ENCODE measurements at places on chromosomes 1 and 21. TPM values are rescaled to one million over a fixed set of nuclear protein-coding genes. Genes with fewer than 3 reads are reported as not detected.
A peak's percentile ranks its signal among the peaks of the same experiment; 100 is the strongest.

GRCh38 chr1:211599250-211599649, 20.3 kb upstream of the SLC30A1 start:
- no peak for DNase-seq

DNA sequence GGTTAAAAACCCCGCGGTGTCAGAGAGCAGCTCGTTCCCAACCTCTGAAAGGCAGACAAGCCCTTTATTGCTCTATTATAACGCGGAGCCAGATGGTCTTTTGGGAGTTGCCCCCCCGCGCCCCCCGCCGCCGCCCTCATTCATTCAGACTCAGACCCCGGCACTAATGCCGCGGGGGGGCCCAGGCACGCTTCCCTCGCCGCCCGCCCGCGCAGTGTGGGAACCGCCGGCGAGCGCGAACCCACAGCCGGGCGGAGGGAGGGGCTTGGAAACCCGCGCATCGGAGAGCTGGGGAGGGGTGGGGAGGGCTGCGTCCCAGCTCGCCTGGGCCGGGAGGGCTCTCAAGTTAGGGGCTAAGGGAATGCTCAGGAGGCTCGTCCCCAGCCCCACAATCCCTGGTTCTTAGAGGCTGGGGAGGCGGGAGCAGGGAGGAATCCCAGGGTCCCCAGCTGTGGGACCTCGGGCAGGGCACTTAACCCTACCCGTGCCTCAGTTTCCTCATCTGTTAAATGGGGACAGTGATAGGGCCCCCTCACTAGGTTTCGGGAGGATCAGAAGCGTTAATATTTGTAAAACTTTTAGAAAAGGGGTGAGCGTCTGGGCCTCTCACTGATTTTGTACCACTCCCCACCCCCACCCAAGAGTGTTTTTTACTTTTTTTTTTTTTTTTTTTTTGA, 10.9 kb upstream of the HES5 start:
- no peak for DNase-seq

CC2D1B gene
- 43.9 TPM for total RNA-seq

UMODL1 gene
- 0.57 TPM for total RNA-seq

B3GALT6 gene
- total RNA-seq: 29.6 TPM

DNA sequence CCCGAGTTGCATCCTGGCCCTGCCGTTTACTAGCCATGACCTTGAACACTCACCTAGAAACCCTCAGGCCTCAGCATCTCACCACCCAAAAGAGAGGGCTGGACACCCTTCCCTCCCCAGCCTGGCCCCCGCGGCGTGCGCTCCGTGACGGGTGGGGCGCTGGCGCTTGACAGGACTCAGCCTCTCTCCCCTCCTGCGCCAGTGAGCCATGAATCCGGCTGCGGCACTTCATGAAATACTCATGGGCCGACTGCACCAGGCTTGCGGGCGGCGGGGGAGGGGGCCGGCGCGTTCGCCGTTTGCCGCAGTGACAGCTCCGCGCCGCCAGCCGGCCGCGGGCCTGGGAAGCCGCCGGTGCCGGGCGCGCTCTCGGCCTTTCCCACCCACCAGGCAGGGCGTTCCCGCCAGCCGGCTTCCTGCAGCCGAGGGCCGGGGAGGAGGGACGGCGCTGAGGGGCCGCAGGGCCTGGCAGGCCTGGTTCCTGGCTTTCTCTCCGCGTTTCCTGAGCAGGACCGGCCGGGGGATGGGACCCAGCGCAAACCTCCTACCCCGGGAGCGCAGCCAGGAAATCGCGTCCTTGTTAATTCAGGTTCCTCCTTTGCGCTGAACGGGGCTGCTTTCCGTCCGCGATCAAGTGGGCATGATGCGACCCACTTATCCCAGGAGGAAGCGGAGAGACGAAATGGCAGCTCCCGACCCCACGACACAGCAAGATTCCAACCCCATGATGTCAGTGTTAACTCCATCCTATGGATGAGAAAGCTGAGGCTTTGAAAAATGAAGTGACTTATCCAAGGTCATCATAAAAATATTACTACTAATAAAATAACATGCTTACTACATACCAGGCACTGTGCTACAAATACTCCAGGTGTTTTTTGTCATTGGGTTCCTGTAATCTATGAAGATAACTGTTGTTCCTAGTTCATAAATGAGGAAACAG, 9.1 kb upstream of the LUZP1 start:
- peak; percentile 64 for DNase-seq

DNA sequence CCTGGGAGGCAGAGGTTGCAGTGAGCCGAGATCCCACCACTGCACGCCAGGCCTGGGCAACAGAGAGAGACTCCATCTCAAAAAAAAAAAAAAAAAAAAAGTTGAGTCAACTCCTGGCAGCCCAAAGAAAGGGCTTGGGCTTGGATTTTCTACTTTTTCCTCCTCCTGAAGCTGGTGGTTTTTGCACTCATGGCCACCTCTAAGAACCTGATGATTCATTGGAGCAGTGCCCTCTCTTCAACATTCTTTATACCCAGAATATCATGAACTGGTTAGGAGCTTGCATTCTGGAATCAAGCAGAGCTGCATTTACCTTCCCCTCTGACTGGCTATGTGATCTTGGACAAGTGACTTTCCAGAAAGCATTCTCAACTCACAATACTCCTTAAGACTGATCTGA, 3.5 kb upstream of the ACTA1 start:
- no peak for DNase-seq

GJB4 gene
- 1.3 TPM for total RNA-seq

DNA sequence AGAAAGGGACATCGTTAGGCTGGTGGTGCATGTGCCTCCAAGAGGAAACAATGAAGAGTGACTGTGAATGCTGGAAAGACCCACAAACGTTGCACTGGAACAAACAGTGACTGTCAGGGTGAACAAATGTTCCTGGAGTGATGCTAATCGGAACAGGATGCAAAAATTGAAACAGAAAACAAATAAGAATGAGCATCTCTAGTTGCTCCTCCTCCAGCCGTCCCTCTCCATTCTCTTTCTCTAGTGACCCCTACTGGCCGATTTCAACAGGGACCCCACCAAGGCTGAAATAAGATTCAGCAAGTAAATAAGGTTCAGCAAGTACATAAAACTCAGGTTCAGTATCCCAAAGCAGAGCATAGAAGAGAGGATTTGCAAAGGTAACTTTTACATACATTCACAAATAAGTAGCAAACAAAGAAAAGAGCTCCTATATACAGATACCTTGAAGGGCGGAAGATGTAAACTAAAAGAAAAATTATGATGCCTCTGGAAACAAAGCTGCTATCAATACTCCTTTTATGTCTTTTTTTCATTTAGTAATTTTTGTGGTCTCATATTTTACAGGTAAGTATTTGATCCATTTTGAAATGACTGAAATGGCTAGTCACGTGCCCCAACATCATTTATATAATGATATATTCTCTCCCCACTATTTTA, 836.1 kb upstream of the ADAMTS5 start:
- peak; percentile 12 for DNase-seq

GRCh38 chr1:152502496-152503180, 8.0 kb upstream of the LCE5A start:
- no peak for DNase-seq

ATAD3C gene
- total RNA-seq: 7.3 TPM

OR2T34 gene
- not detected for total RNA-seq

PADI4 gene
- not detected for total RNA-seq

- DNase-seq: no peak
Measured at GRCh38 chr1:3750741-3751140, 1.5 kb upstream of the CCDC27 start.

DNA sequence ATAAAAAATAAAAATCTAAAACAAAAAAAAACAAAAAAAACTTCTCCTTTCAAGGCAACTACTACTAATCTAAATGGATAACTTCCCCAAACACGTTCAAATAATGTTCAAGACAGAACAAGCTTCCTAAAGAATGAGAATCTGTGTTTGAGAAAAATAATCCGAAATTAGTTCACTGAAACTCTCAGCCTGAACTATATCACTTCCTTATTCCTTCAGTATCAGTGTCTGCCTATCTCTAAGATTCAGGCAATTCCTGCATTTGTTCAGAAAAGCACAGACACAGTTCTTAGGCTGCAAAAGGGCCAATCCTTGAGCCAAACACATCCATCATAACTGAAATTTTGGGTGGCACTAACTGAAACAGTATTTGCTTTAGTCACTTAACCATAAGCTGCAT, 22.4 kb downstream of the DSTYK start:
- no peak for DNase-seq

GRCh38 chr1:62882201-62883104, 98.5 kb downstream of the ATG4C start:
- no peak for DNase-seq

TPTE gene
- total RNA-seq: 17.2 TPM

USH2A gene
- total RNA-seq: not detected

FALEC gene
- not detected for total RNA-seq

DNA sequence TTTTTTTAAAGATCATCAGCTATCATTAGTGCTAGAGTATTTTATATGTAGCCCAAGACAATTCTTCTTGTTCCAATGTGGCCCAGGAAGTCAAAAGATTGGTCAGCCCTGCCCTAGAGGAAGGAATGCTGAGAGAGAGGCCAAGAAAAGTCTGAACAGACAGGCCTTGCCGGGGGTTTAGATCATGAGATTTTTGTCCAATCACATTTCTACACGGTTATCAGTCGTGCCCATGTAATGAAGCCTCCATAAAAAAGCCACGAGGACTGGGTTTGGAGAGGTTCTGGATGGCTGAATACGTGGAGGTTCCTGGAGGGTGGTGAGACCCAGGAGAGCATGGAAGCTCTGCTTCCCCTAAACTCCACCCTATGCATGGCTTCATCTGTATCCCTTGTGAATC, 24.3 kb upstream of the ENO1 start:
- DNase-seq: no peak

DNA sequence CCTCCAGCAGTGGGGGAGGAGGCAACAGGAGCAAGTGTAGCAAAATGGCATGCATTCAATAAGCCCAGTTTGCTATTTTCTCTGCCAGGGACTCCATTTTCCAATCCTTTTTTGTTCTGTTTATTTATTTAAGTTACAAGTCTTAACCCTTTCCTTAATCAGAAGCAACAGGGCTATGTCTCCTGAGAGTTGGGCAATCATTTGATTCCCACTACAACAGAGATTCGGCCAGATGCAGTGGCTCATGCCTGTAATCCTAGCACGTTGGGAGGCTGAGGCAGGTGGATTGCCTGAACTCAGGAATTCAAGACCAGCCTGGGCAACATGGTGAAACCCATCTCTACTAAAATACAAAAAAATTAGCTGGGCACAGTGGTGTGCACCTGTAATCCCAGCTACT, 25.5 kb downstream of the RCC2 start:
- DNase-seq: no peak

- DNase-seq: peak; percentile 77
Measured at GRCh38 chr21:34544032-34544496, 32.1 kb upstream of the KCNE1 start.

DNA sequence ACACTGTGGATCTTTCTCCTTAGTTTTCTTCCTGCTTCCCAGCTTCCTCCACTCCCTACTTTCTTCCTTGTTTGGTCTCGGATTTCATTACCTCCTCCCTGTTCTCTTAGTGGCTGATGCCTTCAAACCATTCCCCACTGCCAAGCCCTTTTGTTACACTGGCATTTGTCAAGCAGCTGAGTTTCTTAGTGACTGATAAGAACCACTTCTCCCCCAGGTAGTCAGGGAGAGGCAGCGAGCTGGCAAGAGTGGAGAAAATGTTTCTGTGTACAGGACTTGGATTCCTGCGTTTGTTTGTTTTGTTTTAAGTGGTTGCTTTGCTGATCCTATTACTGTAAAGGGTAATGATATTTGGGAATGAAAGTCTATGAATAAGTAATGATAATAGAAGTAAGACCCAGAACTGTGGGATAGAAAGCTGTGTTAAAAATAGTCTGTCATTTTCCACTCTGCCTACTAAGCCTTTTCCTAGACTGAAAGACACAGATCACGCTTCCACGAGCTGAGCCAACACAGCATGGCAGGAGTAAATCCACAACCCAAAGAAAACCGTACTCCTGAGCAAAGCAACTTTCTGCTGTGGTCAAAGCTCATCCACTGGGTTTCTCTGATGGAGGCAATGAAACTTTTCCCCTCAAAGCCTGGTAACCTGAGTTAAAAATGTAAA, 10.1 kb upstream of the SERTAD4 start:
- peak; percentile 26 for DNase-seq

- DNase-seq: no peak
Measured at GRCh38 chr21:26405735-26406361, 167.2 kb downstream of the CYYR1 start.

GRCh38 chr1:51342591-51343206, 12.3 kb upstream of the TTC39A start:
- DNase-seq: no peak

GRCh38 chr1:197776351-197777105, 1.2 kb upstream of the DENND1B start:
- DNase-seq: no peak
